ENCODE measurements at places on chromosomes 1 and 21.

GRCh38 chr1:42183210-42183956 lies 18.8 kb upstream of the GUCA2A start:
- no peak for DNase-seq

DNA sequence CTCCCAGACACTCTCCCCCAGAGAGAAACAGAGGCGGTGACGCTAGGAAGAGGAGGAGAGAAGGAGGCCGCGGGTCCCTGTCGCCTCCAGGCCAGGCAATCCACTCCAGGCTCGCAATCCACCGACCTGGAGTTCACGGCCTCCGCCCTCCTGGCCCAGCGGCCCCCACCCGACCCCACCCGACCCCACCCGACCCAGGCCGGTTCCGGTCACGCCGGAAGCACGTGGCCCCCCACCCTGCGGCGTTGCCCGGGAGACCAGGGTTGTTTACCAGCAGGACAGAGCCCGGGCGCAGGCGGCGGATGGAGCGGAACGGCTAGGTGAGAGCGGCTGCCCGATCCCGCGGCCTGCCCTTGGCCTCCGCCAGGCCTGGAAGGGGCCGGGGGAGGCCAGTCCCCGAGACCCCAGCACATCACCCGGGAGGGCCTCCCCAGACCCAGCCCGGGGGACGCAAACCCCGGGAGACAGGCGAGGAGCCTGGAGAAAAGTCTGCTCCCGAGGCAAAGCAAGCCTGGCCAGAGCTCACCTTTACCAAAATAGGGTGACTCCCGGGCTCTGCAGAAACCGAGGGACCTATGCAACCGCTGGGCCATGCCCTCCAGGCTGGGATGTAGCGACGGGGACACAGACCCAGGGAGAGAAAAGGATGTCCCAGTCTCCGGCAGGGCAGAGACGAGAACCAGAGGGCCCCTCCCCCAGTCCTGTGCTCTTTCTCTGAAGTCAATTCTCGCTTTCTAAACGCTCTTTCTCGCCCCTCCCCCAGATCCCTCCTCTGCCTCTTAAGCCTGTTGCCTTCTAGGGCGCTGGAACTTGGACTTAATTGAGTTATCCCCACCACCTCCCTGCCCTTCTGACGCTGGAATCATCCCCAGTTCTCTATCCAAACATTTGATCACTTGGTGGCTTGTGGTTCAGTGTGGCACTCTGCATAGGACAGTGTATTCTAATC lies at the start of the genes PLA2G2C and UBXN10:
Gene PLA2G2C (minus strand): TSS at position 685 of the 949 bp plus-strand sequence. CDS start 9,155 bp downstream, outside the sequence.
Gene UBXN10 (plus strand): TSS at position 263 of the 949 bp plus-strand sequence. CDS start 4,466 bp downstream, outside the sequence.
- DNase-seq = peak; percentile 4

GRCh38 chr1:184965944-184966860 lies 8.1 kb downstream of the NIBAN1 start:
- DNase-seq = peak; percentile 46

GRCh38 chr1:179677882-179678281 lies 65.2 kb upstream of the FAM163A start:
- DNase-seq = no peak

DNA sequence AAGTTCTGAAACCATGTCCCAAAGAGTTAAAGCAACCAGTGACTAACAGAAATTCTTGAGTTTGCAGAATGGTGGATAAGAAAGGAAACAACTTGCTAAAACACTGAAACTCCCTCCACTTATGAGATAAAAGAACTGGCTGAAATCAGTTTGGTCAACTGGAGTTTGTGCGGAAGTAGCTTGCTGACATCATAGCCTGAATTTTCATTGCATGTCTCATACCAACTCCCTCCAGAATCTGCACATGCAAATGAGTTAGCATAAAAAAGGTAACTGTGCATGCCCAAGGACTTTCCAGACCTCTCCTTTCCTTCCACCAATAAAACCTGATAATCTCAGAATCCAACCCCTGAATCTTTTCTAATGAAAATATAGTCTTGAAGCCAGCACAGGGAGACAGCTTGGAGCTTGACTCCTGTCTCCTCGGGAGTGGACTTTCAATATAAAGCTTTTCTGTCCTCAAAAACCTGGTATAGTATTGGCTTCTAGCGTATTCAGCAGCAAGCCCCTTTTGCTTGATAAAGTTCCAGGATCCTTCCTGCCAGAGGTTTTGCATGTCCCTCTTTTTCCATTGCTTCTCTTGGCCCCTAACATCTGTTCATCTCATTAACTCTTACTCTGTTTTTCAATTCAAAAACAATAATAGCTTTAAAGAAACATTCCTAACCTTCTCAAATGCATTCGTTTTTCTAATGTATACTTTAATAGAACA lies 785.8 kb upstream of the ADGRL4 start:
- DNase-seq = peak; percentile 12

DNA sequence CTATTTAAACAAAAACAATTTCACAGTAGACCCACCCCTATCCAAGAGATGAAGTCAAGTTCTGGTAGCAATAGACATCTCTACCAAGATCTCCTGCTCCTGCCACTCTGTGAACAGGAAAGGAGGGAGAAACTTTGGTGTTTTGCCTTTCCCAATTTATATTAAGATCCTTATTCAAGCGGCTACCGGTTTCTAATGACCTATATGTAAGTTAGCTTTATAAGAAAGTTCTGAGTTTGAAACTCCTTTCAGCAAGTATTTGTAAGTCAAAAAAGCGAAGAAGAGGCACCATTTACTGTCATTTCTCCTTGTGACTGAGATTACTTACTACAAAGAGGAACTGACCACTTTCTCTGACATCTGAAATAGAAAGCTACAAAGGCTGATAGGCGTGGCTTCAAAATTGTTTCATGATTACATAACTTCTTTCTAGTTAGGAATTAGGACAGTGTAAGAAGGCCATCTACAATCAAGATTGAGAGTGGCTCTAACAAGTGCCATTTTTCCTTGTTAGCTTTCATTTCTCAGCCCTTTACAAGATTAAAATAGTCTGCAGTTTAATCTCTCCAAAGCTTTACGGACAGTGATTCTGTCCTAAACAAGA lies at the start of gene MNDA:
Gene MNDA (plus strand): TSS at position 448 of the 604 bp plus-strand sequence. CDS start 10,803 bp downstream, outside the sequence.
- DNase-seq = no peak

GRCh38 chr1:27772036-27772931 lies 735 bp upstream of the STX12 start:
- peak; percentile 62 for DNase-seq

- DNase-seq = no peak
Measured at GRCh38 chr1:117664314-117664713, 58.5 kb downstream of the TENT5C start.

DNA sequence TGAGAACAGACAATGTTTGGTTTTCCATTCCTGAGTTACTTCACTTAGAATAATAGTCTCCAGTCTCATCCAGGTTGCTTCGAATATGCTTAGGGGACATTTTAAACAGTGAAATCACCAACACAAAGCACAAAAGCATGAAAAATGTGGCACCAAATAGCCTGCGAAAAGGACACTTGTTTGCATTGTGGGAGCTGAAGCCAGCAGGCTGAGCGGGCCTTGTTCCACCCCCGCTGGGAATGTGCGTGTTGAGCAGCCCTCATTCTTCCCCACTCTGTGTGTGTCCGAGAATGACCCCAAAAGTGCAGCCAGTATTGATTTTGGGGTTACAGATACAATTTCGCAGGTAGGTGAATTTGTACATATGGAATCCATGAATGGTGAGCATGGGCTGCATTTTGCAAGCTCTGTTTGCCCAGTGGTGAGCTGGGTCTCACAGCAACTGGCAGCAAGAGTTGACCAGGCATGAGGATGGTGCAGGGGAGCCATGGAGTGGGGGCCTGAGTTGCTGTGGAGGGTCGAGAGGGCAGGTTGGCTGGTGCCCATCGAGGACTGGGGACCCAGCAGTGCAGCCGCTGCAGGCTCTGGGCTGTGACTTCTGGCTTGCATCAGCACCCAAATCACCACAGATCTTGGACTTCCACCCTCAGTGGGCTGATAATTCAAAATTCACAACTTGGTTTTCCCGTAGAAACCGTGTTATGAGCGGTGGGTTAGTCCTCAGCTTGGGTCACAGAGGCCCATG lies 29.4 kb downstream of the NENF start:
- no peak for DNase-seq

- no peak for DNase-seq
Measured at GRCh38 chr1:184340984-184341383, 45.8 kb upstream of the C1orf21 start.

GRCh38 chr1:55209247-55209646 lies 5.9 kb downstream of the USP24 start:
- DNase-seq = peak; percentile 30

GRCh38 chr1:26787381-26787705 lies 407 bp upstream of the PIGV start:
- peak; percentile 74 for DNase-seq

DNA sequence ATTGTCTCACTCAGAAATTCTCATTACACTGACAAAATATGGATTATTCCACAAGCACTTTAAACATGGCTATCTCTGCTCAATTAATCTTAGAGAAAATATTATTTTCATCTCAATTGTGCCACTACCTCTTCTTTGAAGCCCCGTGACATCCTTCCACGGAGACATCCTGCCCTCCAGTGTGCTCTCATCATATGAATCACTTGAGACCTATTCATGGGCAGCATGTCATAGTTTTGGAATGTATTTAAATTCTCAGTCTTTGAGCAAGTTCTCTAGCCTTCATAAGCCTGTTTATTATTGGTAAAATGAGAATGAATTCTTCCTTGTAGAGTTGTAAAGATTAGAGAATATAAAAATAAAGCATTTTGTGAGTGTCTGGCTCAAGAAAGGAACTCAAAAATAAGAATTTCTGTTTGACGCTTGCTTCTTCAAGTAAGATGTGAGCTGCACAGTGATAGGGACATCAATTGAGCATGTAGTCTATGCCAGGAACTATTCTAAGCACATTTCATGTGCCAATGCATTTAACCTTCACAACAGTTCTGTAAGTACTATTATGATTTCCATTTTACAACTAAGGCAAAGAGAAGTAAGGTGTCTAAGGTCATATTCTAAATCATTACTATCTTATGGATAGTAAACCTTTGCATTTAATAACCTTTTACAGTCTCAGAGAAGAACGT lies 557.4 kb upstream of the ZRANB2 start:
- peak; percentile 70 for DNase-seq

- no peak for DNase-seq
Measured at GRCh38 chr1:45385302-45385701, 45.1 kb upstream of the MUTYH start.

DNA sequence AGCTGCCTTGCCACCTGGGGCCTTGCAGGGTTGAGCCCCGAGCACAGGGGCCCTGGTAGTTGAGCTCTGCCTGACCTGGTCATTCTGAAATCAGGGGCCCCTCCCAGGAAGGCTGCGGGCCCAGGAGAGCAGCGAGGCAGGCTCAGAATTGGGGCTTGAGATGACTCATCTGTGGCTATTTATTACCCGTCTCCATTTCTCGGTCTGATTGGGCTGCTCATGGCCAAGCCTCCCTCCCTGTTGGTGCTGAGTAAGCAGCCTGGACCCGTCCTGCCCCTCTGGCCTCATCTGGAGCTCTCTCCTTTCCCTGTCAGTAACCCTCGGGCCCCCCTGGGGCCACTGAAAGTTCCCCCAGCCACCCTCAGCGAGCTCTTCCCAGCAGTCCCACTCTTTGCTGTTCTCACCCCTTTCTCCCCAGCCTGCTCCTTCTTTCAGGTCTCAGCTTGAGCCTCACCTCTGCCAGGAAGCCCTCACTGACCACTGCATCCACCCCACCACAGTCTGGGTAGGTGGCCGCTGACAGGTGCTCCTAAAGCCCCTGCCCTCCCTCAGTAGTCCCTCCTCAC lies 11.0 kb upstream of the TNFRSF8 start:
- DNase-seq = peak; percentile 86

DNA sequence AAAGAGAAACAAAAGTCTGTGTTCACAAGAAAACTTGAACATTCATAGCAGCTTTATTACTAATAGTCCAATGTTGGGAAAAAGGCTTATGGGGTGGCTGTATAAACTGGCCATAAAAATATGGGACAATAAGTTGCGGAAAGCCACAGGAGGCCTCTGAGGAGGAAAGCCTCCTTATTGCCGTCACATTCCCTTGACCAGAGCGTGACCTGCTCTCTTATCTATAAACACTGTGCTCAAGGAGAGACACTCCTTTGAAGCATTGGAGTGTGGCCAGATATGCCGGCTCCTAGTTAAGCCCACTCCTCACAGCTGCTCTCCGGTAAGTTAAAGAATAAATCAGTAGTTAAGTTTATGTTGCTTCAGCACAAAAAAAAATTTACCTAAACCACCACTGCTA lies 19.7 kb downstream of the OR6Y1 start:
- DNase-seq = no peak

- DNase-seq = no peak
Measured at GRCh38 chr1:245690946-245691541, 536.3 kb downstream of the KIF26B start.

DNA sequence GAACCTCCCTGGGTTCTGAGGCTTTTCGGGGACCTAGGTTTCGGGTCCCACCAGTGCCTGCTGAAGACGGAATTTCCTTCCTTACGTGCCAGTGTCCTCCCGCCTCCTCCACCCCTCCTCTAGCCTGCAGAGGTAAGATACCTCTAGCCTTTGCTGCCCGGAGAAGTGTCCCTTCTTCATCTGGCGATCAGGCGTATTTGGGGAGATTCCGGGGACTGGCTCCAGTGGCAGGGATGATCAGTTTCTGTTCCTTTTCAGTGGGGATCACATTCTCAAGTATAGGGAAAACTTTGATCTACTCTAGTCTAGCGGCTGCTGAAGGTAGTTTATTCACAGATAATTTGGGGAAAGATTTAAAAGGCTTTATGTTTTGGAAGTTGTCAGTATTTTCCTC lies 674 bp downstream of the CEP350 start:
- DNase-seq = peak; percentile 55

- DNase-seq = no peak
Measured at GRCh38 chr1:62561306-62561705, 36.0 kb upstream of the ANGPTL3 start.
